ENCODE measurements at places on chromosomes 5 and 9. TPM values are rescaled to one million over a fixed set of nuclear protein-coding genes. Genes with fewer than 3 reads are reported as not detected.

- DNase-seq: no peak
- no peak overlapping the region for H3K4me3 ChIP-seq
- no peak overlapping the region for H3K27ac ChIP-seq
These were observed 100.3 kb upstream of the PCSK1 start for GRCh38 chr5:96533371-96533770.

The RANBP3L gene
- not detected for total RNA-seq

DNA sequence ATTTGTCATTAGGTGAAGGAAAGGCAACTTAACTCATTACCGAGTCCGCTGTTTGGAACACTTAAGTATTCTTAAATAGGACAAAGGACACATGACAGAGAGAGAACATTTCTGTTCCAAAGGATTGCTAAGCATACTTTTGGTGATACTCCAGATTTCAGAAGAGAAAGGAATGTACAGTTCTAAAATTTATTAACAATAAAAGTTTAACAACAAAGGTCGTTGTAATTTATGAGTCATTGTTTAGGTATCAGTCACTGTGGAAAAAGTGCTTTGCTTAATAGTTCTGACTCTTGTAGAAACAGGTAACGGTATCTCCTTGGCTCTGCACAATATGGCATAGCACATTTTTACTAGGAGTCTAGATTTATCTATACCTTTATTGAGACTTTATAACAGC, 36.3 kb upstream of the PAM start:
- H3K27ac ChIP-seq: no peak overlapping the region
- no peak overlapping the region for H3K4me3 ChIP-seq
- H3K36me3 ChIP-seq: no peaks in the 10 kb centered on the region
- H3K4me1 ChIP-seq: peaks cover 3% of the 10 kb centered on the region
- H3K27me3 ChIP-seq: no peaks in the 10 kb centered on the region

The TLX3 gene
- 0.52 TPM for total RNA-seq

The AQP7 gene
- 0.98 TPM for total RNA-seq

DNA sequence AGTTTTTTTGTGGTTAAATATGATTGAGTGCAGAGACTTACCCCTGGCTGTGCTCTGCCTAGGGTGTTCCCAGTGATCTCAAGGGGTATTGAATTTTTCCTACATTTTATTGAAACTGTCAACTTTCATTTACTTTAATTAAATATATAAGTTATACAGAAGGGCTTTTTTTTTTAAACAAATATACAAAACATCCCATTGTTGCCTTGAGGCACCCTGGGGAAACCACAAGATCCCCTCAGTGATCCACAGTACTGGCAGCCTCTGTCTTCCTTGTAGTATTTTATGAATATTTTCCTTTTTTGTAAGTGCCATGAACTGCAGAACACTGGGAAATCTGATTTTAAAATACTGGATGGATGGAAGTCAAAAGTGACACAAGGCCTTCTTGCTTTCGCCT, 123.7 kb downstream of the TLE1 start:
- H3K36me3 ChIP-seq: no peaks in the 10 kb centered on the region
- no peak overlapping the region for H3K27ac ChIP-seq

- H3K27ac ChIP-seq: peak overlapping the region; percentile 69
- H3K36me3 ChIP-seq: no peaks in the 10 kb centered on the region
These were observed 180.2 kb downstream of the YTHDC2 start for GRCh38 chr5:113693701-113694100.

DNA sequence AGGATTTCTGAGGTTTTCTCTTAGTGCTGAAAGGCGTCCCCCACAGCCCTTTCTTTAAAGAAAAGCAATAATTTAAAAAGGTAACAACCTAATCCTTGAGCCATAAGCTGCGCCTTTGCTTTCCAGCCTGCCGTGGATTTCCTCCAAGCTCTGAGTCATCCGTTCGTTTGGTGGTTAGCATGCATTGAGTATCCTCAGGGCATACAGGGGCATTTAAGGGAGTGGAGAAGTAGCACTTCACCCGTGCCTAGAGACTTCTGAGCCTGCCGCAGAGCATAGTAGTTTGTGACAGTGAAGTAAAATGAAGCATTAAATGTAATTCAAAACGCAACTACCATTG, 892 bp upstream of the TNC start:
- no peaks in the 10 kb centered on the region for H3K36me3 ChIP-seq
- peaks cover 84% of the 10 kb centered on the region for H3K27me3 ChIP-seq
- peak overlapping the region; percentile 82 for H3K4me3 ChIP-seq
- no peak overlapping the region for H3K27ac ChIP-seq
- DNase-seq: no peak
